B cell (primary cell): ENCODE measurements at places on chromosomes 2 and 18.
A peak's percentile ranks its signal among the peaks of the same experiment; 100 is the strongest.

DNA sequence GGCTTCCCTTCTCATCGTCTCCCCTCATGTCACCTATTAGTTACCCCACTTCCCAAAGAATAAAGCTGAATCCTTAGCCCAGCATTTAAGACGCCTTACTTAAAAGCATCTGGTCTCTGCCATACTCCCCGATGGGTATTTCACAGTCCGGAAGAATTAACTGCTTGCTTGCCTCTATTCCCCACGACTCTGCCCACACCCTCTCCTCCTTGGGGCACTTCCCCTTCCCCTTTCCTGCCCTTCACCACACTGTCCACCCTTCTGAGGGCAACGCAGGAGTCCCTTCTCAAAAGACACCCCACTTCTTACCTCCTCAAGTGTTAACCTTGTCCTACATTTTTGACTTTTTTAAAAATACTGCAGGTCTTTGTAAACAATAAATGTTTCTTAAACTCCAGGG lies 60.1 kb upstream of the RMP24 start:
- DNase-seq: no peak
- no peaks in the 10 kb centered on the region for H3K4me1 ChIP-seq
- no peaks in the 10 kb centered on the region for H3K27me3 ChIP-seq

DNA sequence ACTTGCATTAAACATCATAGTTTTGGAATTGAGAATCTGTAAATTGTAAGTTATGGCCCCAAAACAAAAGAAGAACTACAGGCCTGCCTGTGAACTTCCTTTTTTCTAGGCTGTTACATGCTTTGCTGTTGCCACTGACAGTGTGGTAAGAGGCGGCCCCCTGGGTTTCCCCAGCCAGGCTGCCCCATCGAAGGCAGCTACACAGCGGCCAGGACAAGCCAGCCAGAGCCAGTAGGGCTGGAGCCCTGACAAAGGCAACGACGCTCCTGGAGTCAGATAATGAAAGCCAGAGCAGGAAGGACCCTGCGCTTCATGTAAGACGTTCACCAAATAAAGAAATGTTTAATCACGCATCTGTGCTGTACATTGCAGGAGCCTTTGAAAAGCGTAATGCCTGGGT lies 55.0 kb downstream of the ANKRD44 start:
- H3K27me3 ChIP-seq: no peaks in the 10 kb centered on the region
- peak overlapping the region; percentile 68 for H3K4me3 ChIP-seq
- DNase-seq: peak; percentile 91
- peak overlapping the region; percentile 93 for H3K27ac ChIP-seq
- peaks cover 1% of the 10 kb centered on the region for H3K36me3 ChIP-seq
- H3K4me1 ChIP-seq: peaks cover 69% of the 10 kb centered on the region

DNA sequence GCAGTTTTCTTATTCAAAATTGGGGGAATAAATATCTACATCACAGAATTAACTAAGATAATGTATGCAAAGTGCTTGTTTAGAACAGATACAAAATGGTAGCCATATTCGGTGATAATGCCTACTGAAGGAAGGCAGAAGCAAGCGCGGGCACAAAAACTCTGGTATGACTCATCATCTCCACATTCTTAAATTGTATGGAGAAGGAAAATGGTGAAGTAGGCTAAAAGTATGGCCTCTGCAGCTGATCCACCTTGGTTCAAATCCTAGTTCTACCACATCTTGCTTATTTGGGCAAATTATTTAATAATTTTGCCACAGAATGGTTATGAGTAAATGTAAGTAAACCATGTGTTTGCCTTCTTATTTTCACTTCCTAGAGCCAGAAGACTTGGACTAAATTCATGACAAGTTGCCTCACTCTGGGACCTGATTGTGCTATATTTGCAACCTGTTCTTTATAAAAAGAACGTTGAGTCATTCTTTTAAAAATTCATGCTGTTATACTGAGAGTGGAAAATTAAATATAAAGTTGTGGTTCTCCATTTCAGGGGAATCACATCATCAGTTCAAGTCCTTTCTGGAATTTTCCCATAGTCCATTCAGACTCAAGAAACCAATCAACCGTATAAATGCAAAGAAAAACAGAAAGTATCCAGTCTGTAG lies 9.0 kb upstream of the CDK15 start:
- H3K4me1 ChIP-seq: no peaks in the 10 kb centered on the region
- no peak overlapping the region for H3K4me3 ChIP-seq
- H3K36me3 ChIP-seq: no peaks in the 10 kb centered on the region
- no peak overlapping the region for H3K27ac ChIP-seq
- DNase-seq: no peak
- no peaks in the 10 kb centered on the region for H3K27me3 ChIP-seq

DNA sequence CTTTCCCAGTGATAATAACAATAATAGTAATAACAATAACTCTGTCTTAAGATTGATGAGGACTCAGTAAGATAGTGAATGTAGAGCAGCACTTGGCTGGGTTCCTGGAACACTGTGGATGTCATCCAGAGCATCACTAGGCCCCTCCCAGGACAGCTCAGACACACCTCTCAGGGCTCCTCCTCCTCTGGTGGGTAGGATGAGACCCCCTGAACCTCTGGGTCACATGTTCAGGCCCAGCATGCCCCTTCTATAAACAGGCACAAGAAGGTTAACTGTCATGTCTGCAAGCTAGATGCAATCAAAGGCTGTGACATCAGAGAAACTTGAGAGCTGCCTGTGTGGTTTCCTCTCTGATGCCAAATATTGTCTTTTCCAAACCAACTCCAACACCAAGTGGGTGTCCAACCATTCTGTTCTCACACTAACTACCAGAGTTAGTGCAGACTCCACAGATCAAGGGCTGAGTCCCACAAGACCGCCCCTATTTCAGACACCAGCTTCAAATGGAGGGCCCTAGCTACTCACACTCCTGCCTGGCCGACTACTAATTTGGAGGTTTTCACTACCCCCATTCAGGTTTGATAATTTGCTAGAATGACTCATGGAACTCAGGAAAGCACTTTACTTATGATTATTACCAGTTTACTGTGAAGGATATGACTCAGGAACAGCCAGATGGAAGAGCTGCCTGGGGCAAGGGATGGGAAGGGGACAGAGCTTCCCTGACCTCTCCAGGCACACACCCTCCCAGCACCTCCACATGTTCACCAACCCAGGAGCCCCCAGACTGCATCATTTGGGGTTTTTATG lies 46.4 kb upstream of the BZW1 start:
- no peaks in the 10 kb centered on the region for H3K36me3 ChIP-seq
- H3K4me3 ChIP-seq: no peak overlapping the region
- no peaks in the 10 kb centered on the region for H3K4me1 ChIP-seq
- H3K27ac ChIP-seq: no peak overlapping the region

DNA sequence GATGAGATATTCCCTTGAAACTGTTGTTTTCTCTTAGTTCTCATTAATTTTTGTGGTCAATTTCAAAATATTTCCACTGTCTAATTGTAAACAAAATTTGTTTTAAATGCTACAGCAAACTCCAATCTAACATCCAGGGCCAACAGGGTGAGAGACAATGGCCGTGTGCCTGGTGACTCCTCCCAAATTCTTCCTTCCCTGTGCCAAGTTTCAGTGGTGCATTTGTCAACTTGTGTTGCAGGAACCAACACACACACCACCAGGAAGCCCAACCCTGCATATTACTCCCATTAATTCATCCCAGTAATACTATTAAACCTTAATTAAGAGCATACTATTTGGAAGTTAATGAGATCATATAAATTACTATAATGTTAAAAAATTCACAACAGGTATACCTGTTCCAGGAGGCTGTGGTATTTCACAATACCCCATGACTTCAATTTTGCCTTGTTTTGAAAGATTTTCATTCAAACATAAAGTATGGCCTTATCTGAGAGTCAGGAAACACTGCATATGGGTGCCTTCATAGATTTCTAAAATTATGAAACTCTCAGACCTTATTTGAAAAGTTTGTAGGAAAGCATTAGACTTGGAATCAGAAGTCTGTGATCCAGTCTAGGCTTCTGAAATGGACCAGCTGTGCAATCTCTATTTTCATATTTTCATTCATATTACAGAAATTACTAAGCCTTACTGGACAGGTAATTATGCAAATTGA lies 1.1 kb downstream of the SERPINB2 start:
- no peaks in the 10 kb centered on the region for H3K27me3 ChIP-seq
- H3K27ac ChIP-seq: no peak overlapping the region
- H3K36me3 ChIP-seq: no peaks in the 10 kb centered on the region
- H3K4me3 ChIP-seq: no peak overlapping the region

- no peak for DNase-seq
- no peaks in the 10 kb centered on the region for H3K4me1 ChIP-seq
- no peak overlapping the region for H3K4me3 ChIP-seq
- no peaks in the 10 kb centered on the region for H3K36me3 ChIP-seq
These were observed 187.7 kb downstream of the SMAD7 start for GRCh38 chr18:48762836-48763718.
